CD8-positive, alpha-beta memory T cell (primary cell): ENCODE measurements at places on chromosomes 2 and 18. TPM values are rescaled to one million over a fixed set of nuclear protein-coding genes. Genes with fewer than 3 reads are reported as not detected.

DNA sequence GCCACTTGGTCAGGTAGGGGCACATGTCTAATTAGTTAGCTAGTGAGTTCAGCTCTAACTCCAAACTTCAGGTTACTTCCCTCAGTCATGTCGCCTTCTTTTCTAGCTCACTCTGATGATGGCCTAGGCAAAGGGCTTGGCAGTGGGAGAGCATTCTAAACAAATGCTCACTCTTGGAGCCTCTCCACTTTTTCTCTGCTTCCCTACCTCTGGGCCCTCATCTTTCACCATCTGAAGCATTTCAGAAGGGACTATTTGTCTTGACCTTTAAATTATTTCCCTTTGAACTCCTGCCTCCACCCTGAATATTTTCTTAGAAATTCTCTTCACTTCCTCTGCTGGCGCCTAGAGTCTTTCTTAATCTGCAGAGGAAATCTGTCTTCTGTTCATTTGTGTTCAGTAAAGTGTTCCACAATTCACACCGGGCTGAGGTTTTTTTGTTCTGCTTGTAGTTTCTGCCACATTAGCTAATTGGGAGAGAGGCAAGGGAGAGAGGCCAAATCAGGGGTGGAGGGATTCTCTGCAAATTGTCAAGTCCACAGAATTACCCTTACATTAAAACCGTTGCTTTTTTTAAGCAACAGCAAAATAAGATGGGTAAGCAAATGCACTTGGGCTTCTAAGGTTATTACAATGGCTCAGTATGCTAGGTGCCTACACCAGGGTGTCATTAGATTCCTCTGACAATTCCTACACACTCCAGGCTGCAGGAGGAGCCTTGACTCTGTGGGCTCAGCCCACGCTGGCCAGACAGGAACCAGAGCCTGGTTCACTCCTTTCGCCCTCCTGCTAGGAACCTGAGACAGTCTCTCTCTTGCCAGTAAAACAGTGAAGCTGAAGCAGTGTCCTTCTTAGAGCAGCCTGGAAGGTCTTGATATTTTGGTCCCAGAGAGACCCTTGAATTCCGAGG lies 5.5 kb downstream of the MSGN1 start:
- DNase-seq, result no peak
- no peaks in the 10 kb centered on the region for H3K36me3 ChIP-seq
- H3K4me3 ChIP-seq, result no peak overlapping the region
- no peaks in the 10 kb centered on the region for H3K27me3 ChIP-seq

DNA sequence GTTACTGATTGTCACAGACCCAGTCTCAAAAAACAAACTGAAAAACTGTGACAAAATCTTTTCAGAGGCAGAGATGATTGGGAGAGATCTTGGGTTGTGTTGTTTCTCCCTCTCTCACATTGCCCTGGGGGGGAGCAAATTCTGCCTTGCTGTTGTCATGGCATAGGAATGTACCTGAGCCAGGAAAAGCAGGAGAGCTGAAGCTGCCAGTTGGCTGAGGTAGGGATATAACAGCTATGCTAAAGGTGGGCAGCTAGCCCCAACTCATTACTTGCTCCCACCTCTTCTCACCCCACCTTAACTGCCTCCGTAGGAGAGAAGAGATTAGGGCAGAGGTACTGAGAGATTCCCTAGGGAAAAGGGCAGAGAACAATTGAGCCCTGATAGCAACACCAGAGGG lies 299.3 kb downstream of the OSR1 start:
- no peaks in the 10 kb centered on the region for H3K27me3 ChIP-seq
- no peaks in the 10 kb centered on the region for H3K4me1 ChIP-seq
- H3K4me3 ChIP-seq, result no peak overlapping the region
- H3K36me3 ChIP-seq, result no peaks in the 10 kb centered on the region

DNA sequence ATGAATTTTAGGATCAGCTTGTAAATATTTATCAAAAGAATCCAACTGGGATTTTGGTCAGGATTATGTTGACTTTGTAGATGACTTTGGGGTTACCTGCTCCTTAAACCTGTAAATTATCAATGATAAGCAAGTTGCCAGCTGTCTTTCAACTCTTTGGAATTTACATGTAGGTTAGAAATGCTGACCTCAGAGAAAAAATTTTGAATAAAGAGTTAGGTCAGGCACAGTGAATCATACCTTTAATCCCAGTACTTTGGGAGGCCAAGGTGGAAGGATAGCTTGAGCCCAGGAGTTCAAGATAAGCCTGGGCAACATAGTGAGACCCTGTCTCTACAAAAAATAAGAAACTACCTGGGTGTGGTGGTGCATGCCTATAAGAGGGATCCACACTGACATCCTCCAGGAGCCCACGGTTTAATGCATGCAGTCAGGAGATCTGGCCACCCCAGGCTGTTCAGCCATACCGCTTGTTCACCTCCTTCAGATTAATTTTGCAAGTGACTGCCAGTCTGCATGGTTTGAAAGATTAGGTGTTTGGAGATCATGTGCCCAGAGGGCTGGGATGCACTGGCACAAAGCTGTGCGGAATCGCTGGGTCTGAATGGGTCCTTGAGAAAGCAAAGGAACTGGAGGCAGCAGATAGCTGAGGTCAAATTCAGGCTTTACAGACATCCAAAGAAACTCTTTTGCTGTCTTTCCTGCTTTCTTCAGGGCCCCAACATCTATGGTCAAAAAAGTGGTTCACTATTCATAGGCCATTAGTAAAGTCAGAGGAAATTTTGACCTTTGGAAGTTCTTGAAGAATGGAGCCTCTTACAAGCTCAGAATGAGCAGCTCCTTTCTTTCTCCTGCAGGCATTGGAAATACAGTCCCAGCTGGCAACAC lies 83.4 kb upstream of the TXNDC2 start:
- no peaks in the 10 kb centered on the region for H3K36me3 ChIP-seq
- H3K4me1 ChIP-seq, result no peaks in the 10 kb centered on the region
- no peak for DNase-seq
- H3K27me3 ChIP-seq, result no peaks in the 10 kb centered on the region
- H3K4me3 ChIP-seq, result no peak overlapping the region

- no peaks in the 10 kb centered on the region for H3K36me3 ChIP-seq
- no peak overlapping the region for H3K27ac ChIP-seq
- H3K4me3 ChIP-seq, result no peak overlapping the region
- DNase-seq, result no peak
- no peaks in the 10 kb centered on the region for H3K27me3 ChIP-seq
- peaks cover 81% of the 10 kb centered on the region for H3K4me1 ChIP-seq
Measured at GRCh38 chr2:10377052-10377746, 70.9 kb downstream of the ODC1 start.

GRCh38 chr2:24721470-24721869 lies 71.7 kb downstream of the PTRHD1 start:
- H3K4me1 ChIP-seq, result no peaks in the 10 kb centered on the region
- H3K27ac ChIP-seq, result no peak overlapping the region

DNA sequence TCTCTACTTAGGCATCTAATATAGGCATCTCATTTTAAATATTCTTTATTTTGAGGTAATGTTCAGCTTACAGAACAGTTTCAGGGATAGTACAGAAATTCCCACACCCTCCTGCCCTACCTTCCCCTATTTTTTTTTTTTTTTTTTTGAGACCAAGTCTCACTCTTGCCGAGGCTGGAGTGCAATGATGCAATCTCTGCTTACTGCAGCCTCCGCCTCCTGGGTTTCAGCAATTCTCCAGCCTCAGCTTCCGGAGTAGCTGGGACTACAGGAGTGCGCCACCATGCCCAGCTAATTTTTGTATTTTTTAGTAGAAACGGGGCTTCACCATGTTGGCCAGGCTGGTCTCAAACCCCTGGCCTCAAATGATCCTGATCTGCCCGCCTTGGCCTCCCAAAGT lies 97.6 kb downstream of the EPB41L5 start:
- no peak overlapping the region for H3K4me3 ChIP-seq
- no peak for DNase-seq
- H3K27me3 ChIP-seq, result no peaks in the 10 kb centered on the region
- peaks cover 20% of the 10 kb centered on the region for H3K4me1 ChIP-seq
- no peak overlapping the region for H3K27ac ChIP-seq

PLGLB2 gene
- total RNA-seq, result 0.89 TPM

GAREM1 gene
- total RNA-seq, result not detected
